Ovary (tissue), 10 donors: ENCODE measurements at places on chromosomes 11 and 22. TPM values are rescaled to one million over a fixed set of nuclear protein-coding genes. Genes with fewer than 3 reads are reported as not detected.

The MFRP gene
- total RNA-seq = not detected

The NXPE4 gene
- total RNA-seq = not detected

The RNF26 gene
- 23.1 TPM for total RNA-seq

The C22orf42 gene
- total RNA-seq = not detected

The P4HA3 gene
- total RNA-seq = 0.36 TPM

DNA sequence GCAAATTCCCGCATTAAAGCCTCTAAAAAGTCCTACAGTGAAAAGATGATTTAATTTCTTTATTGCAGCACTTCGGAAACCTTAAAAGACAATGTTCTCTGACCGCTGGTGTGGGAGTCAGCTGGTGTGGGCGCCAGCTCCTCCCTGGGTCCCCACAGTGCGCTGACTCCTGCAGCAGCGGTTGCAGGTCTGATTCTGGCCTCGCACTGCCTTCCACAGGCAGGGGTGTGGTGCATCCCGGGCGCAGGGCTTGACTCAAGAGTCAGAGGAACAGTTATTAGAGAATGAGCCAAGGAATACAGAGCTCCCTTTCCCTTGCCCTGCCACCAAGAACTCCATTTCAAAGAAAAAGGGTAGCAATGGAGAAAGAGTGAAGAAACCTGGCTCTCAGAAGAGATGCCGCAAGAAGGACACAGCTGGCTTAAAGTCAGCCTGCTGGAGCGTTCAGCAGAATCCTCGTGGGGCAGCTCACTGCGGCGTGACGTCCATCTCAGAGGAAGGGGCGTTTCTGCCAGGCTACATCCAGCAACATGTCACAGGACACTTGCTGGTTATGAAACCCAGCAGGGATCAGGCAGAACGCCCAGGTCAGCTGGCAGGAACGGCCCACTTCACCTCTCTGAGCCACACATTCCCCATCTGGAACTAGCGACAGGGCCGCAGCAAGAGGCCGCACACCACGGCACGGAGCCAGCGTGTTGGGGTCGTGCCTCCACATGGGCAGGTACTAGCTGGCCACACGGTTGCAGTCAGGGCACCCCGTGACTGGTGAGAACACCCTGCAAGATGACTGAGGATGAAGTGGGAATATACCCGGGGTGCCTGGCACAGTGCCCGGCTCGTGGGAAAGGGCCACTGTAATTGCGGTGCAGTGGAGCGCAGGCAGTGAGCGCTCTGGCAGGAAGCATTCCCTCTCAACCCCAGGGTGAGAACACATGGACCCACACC is 18.1 kb upstream of the EFCAB6 start:
- DNase-seq = no peak
- peaks cover 11% of the 10 kb centered on the region for H3K4me1 ChIP-seq
- H3K27ac ChIP-seq = no peak overlapping the region
- H3K36me3 ChIP-seq = no peaks in the 10 kb centered on the region
- H3K27me3 ChIP-seq = no peaks in the 10 kb centered on the region

GRCh38 chr11:68840661-68841653 is 759 bp downstream of the CPT1A start:
- peaks cover 19% of the 10 kb centered on the region for H3K4me1 ChIP-seq
- peak; percentile 74 for DNase-seq
- H3K27me3 ChIP-seq = no peaks in the 10 kb centered on the region
- H3K27ac ChIP-seq = peak overlapping the region; percentile 81
- H3K36me3 ChIP-seq = no peaks in the 10 kb centered on the region
- peak overlapping the region; percentile 66 for H3K4me3 ChIP-seq

- no peak overlapping the region for H3K4me3 ChIP-seq
- H3K36me3 ChIP-seq = no peaks in the 10 kb centered on the region
- H3K27ac ChIP-seq = no peak overlapping the region
- no peak for DNase-seq
- H3K4me1 ChIP-seq = peaks cover 4% of the 10 kb centered on the region
Observed at GRCh38 chr11:2091112-2091746, 48.0 kb downstream of the IGF2 start.

DNA sequence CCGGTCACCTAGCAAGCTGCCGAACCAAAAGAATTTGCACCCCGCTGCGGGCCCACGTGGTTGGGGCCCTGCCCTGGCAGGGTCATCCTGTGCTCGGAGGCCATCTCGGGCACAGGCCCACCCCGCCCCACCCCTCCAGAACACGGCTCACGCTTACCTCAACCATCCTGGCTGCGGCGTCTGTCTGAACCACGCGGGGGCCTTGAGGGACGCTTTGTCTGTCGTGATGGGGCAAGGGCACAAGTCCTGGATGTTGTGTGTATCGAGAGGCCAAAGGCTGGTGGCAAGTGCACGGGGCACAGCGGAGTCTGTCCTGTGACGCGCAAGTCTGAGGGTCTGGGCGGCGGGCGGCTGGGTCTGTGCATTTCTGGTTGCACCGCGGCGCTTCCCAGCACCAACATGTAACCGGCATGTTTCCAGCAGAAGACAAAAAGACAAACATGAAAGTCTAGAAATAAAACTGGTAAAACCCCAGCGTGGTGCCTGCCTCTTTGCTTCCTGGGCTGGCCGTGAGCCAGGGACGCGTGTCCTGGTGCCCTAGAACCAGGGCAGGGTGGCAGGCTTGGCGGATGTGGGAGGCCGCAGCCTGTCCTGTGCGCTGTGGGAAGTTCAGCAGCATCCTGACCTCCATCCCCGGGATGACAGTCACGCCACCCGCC is 13.2 kb downstream of the CCND1 start:
- no peak for DNase-seq
- H3K4me3 ChIP-seq = no peak overlapping the region
- H3K4me1 ChIP-seq = no peaks in the 10 kb centered on the region
- H3K27me3 ChIP-seq = no peaks in the 10 kb centered on the region
- H3K27ac ChIP-seq = no peak overlapping the region

- no peaks in the 10 kb centered on the region for H3K4me1 ChIP-seq
- peak; percentile 63 for DNase-seq
- H3K27ac ChIP-seq = no peak overlapping the region
Observed at GRCh38 chr11:70191495-70192140, 11.5 kb upstream of the FADD start.

DNA sequence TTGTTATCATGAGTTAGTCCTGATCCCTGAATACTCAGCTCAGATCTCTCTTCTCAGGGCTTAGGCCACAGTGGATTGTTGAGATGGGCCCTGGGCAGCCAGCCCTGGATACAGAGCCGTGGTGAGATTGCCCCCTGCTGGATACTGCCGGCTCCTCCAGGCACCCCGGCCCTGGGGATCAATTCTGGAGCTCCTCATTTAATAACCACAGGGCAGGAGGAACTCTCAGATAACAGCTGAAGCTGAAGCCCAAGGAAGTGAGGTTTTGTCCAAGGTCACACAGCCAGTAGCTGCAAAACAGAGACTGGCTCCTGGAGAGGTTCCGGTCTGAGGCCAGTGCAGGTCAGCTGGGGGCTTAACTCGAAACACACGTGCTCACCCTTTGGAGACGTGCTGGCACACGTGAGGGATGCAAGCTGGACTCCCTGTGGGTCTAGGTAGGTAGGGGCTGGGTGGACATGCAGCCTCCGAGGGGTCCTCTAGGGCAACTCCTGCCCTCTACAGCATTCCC is 16.0 kb downstream of the USH1C start:
- no peaks in the 10 kb centered on the region for H3K36me3 ChIP-seq
- H3K4me1 ChIP-seq = no peaks in the 10 kb centered on the region
- no peak overlapping the region for H3K27ac ChIP-seq
- H3K4me3 ChIP-seq = no peak overlapping the region
- H3K27me3 ChIP-seq = no peaks in the 10 kb centered on the region
- peak; percentile 44 for DNase-seq

- H3K36me3 ChIP-seq = no peaks in the 10 kb centered on the region
- no peaks in the 10 kb centered on the region for H3K27me3 ChIP-seq
- DNase-seq = peak; percentile 16
- H3K27ac ChIP-seq = no peak overlapping the region
- H3K4me1 ChIP-seq = no peaks in the 10 kb centered on the region
Observed at GRCh38 chr11:2931771-2932738, 2.8 kb upstream of the PHLDA2 start.
